ENCODE measurements at places on chromosomes 3 and 15.

GRCh38 chr3:158775426-158776410, 26.1 kb upstream of the MFSD1 start:
- DNase-seq: no peak

- DNase-seq: no peak
Observed at GRCh38 chr3:126528419-126528799, 4.5 kb downstream of the CHST13 start.

GRCh38 chr3:284322-284721, 87.8 kb downstream of the CHL1 start:
- no peak for DNase-seq

- no peak for DNase-seq
Observed at GRCh38 chr3:177069514-177070329, 127.6 kb downstream of the TBL1XR1 start.

GRCh38 chr3:7265736-7266135, 404.8 kb downstream of the GRM7 start:
- DNase-seq: no peak

DNA sequence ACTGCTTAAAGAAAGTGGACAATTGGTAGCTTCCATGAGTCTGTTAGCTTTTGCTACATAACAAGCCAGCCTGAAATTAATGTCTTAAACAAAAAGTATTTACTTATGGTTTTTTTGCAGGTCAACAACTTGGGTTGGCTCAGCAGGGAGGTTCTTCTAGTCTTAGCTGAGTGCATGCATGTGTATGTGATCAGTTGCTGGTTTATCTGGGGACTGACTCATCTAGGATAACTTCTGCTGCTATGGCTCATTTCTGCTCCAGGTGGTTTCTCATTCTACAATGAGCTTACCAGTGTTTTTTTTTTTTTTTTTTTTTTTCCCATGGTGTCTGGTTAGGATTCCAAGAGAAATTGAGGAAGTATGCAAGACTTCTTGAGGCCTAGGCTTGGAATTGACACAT, 244.7 kb downstream of the NSUN3 start:
- DNase-seq: no peak

GRCh38 chr15:35038626-35039451, 46.3 kb downstream of the NANOGP8 start:
- DNase-seq: no peak

DNA sequence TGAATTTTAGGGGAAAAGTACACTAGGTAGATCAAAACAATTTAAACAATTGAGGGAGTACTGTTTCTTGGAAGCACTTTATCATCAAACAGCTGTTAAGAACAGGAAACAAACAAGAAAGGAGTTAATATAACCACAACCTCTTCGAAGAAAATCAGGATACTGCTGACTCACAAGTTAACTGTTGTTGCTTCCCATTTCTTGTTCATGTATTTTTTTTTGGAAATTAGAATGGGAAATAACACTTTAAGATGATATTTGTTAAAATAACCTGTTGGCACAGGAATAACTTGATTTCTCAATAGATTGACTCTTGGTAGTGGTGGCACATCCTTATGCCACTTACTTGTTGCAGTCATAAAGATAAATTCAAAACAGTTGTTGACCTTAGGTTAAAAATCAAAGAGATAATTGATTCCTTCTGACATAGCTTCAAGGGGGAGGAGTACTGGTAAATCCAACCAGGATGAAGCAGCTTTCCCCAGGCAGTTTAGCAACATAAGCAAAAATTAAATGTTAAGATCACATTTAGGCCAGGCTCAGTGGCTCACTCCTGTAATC, 3.3 kb downstream of the BNIP2 start:
- DNase-seq: no peak

Measured in GM10248 (cell line).